Caco-2 (cell line): ENCODE measurements at places on chromosomes 5 and 9. TPM values are rescaled to one million over a fixed set of nuclear protein-coding genes. Genes with fewer than 3 reads are reported as not detected.

The PCDHGB3 gene
- 0.54 and 0.60 TPM in 2 replicates for total RNA-seq

The GOLGA2 gene
- 97.7 and 102 TPM in 2 replicates for total RNA-seq

The EXOSC2 gene
- total RNA-seq, result 59.1 and 68.4 TPM in 2 replicates

- peak; percentile 48 for DNase-seq
These were observed at the start of gene GABRB2 for GRCh38 chr5:161546470-161547301. GABRB2 (minus strand) TSS chr5:161546725; CDS start chr5:161546643, 82 bp downstream.

DNA sequence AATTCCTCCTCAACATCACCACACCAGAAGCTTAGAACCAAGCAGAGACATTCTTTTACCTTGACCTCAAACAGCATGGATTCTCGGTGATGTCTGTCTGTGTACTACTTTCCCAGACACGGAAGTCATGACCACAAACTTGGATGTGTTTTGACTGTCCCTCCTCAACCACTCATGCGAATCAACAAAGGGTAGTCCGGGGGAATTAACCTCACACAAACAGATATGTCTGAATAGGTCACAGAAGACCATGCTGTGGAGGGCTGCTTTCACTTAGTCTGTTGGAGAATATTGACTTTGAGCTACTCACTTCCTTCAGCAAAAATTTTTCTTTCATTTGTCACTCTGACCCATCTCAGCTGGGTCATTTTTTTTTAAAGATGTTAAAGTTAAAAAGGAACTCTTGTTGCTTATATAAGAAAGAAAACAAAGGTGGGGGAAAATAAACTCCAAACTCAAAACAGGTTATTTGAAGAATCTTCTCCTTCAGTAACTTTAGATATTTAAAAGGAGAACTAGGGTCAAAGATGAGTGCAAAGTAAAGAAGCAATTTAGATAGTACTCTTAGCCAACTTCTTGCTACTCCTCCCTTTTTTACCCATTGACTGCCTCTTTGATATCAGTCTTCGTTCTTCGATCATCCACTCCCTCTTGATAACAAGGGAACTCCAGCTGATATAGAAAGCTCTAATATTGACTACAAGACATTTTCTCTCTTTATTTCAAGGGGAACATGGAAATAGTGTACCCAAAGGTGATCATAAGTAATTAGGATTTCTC, 343.4 kb upstream of the CDH6 start:
- DNase-seq, result no peak

DNA sequence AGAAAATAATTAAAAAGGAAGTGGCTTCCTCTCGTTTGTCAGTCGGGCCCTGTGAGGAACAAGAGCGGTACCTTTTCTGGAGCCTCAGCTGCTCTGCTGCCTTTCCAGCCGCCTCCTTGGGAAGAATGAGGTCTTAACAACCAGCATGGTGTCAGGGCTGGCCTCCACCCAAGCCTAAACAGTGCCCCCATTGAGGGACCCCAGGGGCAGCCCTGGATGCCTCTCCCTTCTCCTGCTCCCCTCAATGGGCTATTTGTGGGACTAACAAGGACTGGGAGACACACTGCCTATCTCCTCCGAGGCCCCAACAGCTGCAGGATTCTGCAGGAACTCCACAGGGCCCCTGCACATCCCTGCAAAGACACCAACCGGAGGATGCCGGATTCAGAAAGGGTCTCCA, 155.4 kb upstream of the MAP3K1 start:
- DNase-seq, result no peak
